H54 (cell line): ENCODE measurements at places on chromosomes 1 and 21.

- DNase-seq, result no peak
Measured at GRCh38 chr1:9289711-9290485, 2.8 kb upstream of the SPSB1 start.

GRCh38 chr1:60068393-60069045 lies 5.1 kb downstream of the C1orf87 start:
- DNase-seq, result no peak

DNA sequence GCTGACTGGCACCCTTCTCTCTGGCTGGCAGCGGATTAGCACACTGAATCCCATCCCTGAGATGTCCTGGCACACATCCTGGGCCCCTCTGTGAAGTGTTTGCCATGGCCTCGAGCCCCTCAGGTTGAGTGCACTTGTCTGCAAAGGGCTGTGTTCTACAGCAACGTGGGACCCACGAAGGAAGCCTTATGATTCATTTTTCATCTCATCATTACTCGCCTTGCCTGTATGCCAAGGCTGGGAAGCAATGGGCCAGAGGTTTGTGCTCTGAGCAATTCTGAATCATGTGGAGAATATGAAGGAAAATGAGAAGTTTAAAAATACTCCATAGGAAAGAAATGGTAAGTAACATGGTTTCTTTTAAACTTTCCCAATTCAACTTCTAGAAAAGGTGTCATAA lies 124.8 kb upstream of the LMO4 start:
- no peak for DNase-seq

GRCh38 chr1:154320882-154321608 lies at the start of gene AQP10:
TSS of gene AQP10 (plus strand) at chr1:154321093. CDS start at chr1:154321156, 63 bp downstream.
- no peak for DNase-seq

DNA sequence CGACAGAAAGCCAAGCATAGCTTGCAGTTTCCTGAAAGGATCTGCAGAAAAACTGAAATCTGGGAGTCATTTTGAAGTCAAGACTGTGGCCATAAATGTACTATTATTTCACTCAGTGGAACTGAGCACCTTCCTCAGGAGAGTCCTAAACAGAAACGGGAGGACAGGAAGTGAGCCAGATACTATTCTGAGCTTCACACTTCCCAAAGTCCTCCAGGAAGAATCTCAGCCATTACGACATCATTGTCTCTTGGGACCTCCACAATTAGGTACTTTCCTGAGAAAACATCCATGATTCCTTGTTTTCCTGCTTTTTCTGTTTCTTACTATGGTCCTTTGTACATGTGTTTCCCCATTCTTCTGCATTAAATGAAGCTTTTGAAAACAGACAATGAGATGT lies 299.2 kb upstream of the USP25 start:
- DNase-seq, result no peak

DNA sequence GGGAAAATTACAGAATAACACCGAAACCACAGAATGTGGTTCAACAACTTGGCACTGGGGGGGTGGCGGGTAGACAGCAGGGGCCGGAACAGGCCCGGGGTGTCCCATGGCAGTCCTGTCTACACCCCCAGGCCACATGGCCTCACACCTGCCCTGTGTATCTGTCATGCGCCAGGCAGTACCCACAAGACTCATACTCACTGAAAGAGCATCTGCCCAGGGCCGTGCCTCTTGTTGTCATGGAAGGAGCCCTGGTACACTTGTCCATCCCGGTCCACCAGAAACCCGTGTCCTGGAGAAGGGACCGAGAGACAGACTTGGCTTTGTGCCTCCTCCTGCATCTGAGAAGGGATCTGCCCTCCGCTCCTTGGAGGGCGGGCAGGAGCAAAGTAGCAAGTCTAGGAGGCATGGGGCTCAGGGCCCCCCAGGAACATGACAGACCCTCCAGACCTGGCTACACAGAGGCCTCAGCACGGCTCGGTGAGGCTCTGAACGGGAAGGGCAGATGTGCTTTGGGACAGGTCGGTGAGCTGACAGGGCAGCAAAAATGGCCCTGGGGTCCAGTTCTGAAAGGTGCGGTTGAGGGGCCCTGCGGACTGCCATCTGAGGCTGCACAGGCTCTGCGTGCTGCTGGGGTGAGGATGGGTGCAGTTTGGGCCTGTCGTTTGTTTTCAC lies 5.6 kb downstream of the MORN1 start:
- no peak for DNase-seq
